ENCODE measurements at places on chromosomes 5 and 9.

DNA sequence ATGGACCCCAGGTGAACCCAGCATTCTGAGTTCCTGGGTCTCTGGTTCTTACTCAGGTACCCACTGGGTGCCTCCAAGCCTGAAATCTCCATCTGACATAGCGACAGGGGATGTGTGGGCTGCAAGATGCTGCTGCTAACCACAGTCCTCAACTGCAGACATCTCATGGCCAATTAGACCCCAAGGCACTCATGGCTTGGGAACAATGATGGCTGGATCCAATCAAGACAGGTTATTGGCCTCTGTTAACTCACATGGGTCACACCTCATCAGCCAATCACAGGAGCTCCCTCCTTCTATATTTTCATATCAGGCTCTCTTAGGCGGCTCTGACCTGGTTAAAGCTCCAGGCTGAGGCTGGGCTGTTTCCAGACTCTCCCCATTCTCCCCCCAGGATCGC lies 57.0 kb downstream of the CXXC5 start:
- DNase-seq, result no peak

GRCh38 chr5:146103594-146103993 lies 1.8 kb downstream of the PLAC8L1 start:
- no peak for DNase-seq

DNA sequence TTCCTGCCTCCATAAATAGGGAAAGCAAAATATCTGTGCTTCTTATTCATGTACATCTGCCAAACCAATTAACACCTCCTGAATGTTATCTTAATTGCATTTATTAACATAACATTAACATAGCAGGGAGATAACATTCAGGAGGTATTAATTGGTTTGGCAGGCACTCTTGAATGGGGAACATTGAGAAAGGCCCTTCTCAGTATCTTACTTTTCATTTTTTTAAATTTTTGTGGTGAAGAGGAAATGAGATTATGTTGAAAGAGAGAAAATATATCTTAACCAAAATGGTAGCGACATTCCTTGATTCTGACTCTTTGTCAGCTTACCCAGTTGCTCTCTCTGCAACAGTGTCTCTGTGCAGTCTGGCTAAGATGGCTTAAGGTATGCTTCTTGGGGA lies 100.4 kb upstream of the TLE1 start:
- DNase-seq, result no peak

GRCh38 chr9:10274988-10275387 lies 337.8 kb downstream of the PTPRD start:
- no peak for DNase-seq

- DNase-seq, result no peak
Measured at GRCh38 chr5:142481410-142481809, 156.6 kb upstream of the SPRY4 start.

DNA sequence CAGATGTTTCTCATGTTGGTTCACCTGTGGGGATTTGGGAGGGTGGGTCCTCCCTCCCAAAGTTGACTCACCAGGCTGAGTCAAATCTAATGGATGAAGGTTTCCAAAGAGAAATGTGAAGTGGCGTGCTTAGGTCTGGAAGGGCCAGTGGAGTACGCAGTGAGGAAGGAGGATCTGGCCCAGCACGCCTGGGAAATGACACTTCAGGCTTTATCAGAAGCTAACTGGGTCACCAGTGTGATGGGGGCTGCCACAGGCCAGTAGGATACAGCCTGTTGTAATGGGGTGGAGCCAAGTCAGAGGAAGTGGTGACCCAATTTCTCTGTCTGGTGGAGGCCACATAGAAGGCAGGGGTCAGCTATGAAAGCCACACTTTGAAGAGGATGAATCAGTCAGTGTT lies 18.0 kb downstream of the POLR1E start:
- peak; percentile 19 for DNase-seq

DNA sequence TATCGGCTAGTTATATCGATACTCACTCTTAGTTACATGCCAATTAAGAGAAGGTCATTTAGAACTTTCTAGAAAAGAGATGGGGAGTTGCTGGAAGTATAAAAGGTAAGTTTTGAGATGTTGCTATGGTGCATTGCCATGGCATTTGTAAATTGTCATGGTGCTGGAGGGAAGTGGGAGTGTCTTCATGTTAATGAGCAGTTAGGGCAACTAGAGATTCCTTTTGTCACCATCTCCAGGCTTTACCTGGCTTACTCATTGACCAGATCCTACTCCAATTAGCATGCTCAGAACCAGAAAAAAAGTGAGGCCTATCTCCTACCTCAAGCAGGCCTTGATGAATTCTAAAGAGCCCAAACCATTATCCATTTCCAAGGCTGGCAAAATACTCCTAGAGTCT lies 82.8 kb downstream of the PRR16 start:
- DNase-seq, result no peak

DNA sequence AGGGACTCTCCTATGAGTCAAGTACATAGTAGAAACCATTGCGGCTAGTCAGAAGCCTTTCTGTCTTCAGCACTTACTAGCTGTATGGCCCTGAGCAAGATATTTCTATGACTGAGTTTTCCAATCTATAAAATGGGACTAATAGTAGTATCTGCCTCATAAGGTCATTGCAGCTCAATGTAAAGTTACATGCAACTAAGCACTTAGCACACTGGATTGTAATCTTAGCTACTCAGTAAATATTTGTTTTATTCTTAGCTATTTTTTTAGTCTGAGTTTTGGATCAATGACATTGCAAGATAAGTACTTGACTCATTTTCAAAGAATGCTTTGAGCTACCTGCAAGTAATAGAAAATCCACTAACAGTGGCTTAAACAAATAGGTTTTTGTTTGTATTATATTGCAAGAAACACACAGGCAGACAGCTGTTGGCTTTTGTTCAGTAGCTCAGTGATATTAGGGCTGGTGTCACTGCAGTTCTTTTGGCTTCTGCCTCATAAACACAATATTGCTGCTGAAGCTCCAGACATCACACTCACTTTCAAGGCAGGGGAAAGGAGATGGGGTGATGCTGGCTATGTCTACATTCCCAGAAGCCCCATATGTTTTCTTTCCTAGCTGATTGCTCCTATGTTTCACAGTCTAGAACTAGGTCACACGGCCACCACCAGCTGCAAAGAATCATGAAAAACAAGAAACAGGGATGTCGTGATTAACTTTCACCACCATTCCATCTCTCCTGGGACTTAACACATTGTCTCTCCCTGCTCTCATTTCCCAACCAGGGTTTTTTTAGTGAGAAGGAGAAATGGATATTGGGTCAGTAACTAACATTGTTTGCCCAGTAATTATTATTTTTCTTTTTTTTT lies 26.9 kb upstream of the FAT2 start:
- no peak for DNase-seq

DNA sequence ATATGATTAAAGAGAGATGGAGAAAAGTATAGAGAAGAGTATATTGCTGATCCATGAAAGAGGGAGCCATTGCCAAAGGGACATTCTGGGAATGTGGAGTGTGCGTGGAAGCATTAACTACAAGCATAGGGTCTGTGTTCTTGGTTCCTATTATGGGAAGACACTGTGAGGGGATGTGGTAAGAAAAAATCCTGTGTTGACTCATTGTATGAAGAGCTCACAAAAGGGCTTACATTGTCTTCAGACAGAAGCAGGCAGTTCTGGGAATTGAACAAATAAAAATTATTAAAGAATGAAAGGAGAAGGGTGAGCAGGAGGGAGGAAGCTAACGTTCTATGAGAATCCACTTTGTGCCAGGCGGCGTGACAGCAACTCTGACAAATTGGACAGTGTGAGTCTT lies 250.4 kb upstream of the CHD1 start:
- no peak for DNase-seq

- no peak for DNase-seq
Measured at GRCh38 chr5:154577416-154577815, 99.4 kb upstream of the HAND1 start.

DNA sequence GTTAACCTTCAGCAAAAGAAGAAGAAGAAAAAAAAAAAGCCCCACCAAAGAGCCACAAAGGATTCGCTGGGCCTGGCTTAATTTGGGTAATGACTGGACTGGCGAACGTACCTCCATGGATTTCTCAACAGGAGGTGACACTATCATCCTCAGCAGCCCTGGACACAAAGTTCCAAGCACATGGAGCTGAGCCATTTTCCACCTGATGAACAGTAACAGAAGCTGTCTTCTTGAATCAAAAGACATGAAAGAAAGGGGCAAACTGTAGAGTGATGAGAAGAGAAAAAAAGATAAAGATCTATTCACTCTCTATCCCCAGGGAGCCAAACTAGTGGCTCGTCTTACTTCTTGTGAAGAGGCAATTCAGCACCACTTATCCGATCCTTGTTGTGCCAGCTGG lies 150.2 kb upstream of the TRPM3 start:
- no peak for DNase-seq

DNA sequence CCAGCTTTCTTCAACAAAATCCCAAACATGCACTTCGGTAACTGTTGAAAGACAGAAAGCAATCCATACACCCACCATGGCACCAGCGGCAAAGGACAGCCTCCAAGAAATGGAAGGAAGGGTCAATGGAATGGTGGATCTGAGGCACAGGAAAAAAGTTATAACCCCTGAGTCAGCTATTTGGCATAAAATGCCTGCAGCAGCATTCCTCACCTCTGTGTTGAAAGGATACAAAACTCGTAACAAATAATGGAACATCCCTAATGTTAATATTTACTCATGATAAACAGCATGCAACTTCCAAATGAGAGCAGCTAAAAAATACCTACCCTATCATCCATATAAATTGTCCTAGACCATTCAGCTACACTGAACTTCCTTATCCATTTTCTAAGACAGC lies 9.4 kb downstream of the FBXW11 start:
- DNase-seq, result no peak

DNA sequence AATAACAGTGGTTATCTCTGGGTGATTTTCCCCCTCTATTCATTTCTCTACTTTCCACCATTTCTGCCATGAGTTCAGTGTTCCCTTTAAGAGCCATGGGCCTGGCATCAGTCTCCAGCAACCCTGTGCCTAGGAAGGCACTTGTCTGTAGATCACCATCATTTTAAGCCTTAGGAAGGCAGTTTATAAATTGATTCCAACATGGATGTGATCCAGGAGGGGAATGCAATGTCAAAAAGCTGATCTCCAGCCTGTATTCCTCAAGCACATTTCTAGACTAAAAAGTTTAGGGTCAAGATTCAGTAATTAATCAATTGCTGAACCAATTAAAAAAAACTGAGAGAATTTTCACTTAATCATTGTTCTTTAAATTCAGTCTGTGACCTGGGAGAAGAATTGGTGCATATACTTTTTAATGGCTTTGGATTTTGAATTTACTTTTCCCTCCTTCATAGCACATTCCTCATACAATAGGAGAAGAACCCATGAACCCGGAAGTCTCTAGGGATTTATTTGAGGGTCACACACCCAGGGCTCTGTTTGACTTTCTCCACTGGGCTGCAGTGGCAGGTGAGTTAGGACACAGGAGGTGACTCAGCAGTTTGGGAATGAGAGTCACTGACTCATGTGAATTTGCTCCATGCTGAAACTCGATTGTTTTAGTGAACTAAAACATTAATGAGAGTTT lies 6.1 kb upstream of the ERMP1 start:
- no peak for DNase-seq

DNA sequence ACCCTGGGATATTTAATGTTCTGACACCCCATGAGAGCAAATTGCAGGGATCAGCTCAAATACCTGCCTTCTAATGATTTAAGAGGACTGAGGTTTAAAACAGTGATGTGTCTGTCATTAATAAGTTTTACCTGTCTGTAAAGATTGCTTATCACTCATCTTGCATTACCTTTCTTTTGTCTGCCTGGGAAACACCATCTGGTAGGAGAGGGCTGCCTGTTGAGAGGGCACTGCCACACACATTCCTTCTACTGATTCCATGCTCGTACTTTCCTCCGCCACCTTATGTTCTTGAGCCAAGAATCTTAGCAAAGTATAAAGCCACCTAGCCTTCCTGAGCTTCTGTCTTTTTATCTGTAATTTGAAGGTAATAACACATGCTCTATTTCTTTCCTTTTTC lies 118.6 kb downstream of the KCTD16 start:
- DNase-seq, result no peak

GRCh38 chr5:119074419-119074818 lies 3.5 kb downstream of the DMXL1 start:
- no peak for DNase-seq

- DNase-seq, result no peak
Measured at GRCh38 chr9:115596746-115597080, 478.8 kb upstream of the TNC start.

DNA sequence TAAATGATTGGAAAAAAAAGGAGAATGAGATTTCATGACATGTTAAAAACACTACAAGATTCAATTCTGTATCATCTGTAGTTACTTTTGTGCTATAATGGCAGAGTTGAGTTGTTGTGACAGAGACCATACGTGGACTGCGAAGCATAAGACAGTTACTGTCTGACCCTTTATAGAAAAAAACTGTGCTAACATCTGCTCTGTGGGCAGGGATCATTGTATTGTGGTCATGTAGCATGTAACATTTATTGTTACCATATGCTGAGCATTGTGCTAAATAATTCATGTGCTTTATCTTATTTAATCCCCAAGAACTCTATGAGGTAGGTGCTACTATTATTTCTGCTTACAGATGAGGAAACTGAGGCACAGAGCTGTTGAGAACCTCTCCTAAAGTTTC lies 147.3 kb upstream of the HMHB1 start:
- no peak for DNase-seq

- no peak for DNase-seq
Measured at GRCh38 chr9:75739884-75740611, 150.4 kb upstream of the PCSK5 start.

- DNase-seq, result no peak
Measured at GRCh38 chr9:124514874-124515273, 7.7 kb upstream of the NR5A1 start.

- no peak for DNase-seq
Measured at GRCh38 chr5:14452685-14453454, 128.7 kb upstream of the OTULINL start.

- DNase-seq, result no peak
Measured at GRCh38 chr5:58918021-58918729, 335.3 kb downstream of the RAB3C start.

DNA sequence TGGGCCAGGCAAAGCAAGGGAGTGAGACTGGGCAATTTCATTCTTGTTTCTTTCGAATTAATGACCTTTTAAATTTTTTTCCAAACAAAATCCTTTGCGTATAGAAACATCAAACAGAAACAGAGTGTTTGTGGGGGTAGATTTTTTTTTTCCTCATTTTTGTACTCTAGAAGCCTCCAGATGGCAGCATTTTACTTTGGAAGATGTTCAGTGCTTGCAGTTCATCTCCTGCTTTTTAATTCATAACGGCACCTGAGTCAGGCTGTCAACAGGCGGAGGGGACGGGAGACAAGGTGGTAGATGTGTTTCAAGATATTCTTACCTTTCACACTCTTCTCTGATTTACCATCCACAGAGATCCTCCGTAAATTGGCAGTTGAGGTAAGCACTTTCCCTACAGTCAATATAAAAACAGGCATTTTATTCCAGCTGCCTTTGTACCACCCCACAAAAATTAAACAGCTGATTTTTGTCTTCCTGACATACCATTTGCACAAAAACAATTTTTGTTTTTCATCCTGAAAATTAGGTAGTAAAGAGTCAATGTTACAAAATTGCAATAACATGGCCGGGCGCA lies 99.5 kb upstream of the FBXL17 start:
- DNase-seq, result no peak

- DNase-seq, result no peak
Measured at GRCh38 chr5:2575871-2576270, 175.6 kb downstream of the IRX2 start.

- no peak for DNase-seq
Measured at GRCh38 chr9:109574061-109574882, 76.2 kb upstream of the PTPN3 start.

All from activated gamma-delta T cell treated with anti-CD3 and anti-CD28 coated beads, Interleukin-2, amount 50 U/mL, for 16 hours (primary cell).